NCI-H1417 treated with DMSO at 0.1 percent for 48 hours (cell line): ENCODE measurements at places on chromosomes 12 and 14.

DNA sequence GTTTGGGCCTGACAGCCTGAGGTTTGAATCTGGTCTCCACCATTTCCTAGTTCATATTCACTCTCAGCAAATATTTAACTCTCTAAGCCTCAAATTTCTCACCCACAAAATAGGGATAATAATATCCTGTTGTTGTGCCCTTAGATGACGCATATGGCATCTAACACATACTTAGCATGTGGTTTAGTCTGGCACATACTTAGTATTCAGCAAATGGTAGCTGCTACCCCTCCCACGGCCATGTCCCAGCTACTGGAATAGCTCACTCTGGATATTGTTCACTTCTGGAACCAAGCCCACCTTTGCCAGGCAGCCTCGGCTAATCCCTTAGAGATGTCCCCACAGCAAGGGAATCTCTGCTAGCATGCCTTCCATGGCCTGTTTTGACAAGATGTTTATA, 53.3 kb downstream of the BICD1 start:
- no peak for DNase-seq

DNA sequence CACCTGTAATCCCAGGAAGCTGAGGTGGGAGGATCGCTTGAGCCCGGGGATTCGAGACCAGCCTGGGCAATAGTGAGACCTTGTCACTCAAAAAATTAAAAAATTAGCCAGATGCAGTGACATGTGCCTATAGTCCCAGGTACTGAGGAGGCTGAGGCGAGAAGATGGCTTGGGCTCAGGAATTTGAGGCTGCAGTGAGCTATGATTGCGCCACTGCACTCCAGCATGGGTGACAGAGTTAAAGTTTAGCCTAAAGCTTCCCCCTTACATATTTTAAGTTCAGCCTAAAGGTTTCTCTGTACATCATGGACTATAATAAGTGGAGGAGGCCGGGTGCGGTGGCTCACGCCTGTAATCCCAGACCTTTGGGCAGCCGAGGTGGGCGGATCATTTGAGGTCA, 70.1 kb downstream of the SPRING1 start:
- DNase-seq, result no peak

DNA sequence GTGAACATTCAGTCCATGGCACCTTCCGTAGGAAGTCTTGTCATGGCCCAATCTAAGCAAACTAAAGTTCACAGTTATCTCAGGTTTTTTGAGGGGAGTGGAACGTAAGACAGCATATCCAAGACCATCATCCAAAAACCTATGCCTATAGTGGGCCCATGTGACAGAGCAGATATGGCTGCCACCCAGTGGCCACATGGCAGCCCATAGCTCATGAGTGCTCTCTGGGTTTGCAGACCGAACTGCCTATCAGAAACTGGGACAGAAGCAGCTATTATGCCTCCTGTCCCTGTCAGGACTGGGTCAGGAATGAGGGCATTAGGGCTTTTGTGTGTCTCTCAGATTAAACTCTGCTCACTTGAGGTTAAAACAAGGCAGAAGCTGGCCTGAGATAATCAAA, 503.7 kb downstream of the NRXN3 start:
- DNase-seq, result no peak

DNA sequence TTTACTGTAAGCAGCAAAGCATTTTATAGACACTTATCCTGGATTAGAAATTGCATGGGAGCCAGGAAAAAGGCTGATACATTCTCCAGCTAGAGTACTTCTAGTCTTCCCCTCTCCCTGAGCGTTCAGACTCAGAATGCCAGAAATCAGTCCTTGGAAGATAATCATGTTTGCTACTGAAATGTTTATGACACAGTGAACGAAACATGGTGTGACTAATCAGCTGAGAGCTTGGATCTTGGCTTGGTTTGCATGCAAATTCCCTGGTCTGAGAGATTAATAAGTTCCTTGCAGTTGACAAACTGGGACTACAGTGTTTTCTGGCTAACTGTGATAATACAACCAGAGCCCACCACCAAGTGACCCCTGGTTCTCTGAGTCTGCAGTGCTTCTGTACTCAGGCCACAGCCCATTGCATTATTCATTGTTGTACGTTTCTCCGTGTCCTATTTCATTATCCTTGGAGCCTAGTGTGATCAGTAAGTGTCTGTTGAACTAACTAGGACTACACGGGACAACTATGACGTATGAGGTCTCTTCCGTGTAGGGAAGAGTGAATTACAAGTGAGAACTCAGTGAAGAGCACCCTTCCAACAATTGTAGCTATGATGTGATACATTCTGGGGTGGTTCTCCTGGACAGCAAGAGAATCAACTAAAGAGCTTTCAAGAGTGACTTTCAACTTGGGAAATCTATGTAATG, 34.6 kb upstream of the EVL start:
- no peak for DNase-seq

GRCh38 chr12:64951944-64952343, 127.5 kb downstream of the TBC1D30 start:
- DNase-seq, result no peak

GRCh38 chr14:98070536-98070935, 1201.5 kb downstream of the BCL11B start:
- no peak for DNase-seq

- DNase-seq, result no peak
Measured at GRCh38 chr12:53777936-53778644, 26.3 kb upstream of the CISTR start.

GRCh38 chr14:63182968-63183367, 21.3 kb upstream of the RHOJ start:
- DNase-seq, result no peak

DNA sequence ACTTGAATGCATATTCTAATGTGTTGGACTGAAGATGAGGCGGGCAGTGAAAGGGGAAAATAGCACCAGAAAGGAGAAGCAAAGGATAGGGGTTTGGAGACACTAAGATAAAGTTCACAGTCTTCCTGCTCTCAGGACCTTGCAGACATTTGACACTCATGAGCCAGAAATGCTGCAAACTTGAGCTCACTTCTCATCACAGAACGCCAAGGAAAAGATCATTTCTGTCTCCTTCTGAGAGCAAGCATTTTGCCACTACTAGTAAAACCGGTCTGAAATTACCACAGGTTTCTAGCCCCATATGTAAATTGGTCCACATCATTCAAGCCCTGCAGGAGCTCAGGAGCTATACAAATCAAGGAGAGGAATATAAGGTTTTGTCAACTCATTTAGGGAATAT, 44.6 kb upstream of the ANO2 start:
- DNase-seq, result no peak

- no peak for DNase-seq
Measured at GRCh38 chr14:31059152-31059924, 33.2 kb upstream of the STRN3 start.

GRCh38 chr12:6092784-6093722, 31.4 kb downstream of the VWF start:
- DNase-seq, result no peak

GRCh38 chr12:62317017-62317416, 56.8 kb downstream of the USP15 start:
- DNase-seq, result no peak

- no peak for DNase-seq
Measured at GRCh38 chr14:32602699-32603098, 273.6 kb downstream of the AKAP6 start.

- DNase-seq, result no peak
Measured at GRCh38 chr14:66483322-66483721, 2.8 kb upstream of the CCDC196 start.

- no peak for DNase-seq
Measured at GRCh38 chr12:87428701-87429277, 600.4 kb downstream of the C12orf50 start.

DNA sequence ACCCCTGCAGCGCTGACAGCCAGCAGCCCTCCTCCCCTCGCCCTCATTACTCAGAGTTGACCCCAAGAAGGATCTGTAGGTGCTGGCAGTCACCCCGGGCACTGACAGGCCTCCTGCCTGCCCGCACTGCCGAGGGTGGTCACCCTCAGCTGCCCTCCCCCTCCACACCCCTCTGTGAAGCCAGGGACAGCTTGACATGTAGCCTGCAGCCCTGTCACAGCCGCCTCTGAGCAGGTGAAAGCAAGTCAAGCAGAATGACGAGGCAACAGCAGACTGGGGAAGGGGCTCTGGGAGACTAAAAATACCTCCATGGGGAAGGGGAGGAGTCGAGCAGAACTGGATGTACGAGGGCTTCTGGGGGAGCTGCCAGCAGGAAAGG, 178.1 kb downstream of the DPF3 start:
- no peak for DNase-seq

- no peak for DNase-seq
Measured at GRCh38 chr14:32978691-32979255, 40.1 kb downstream of the NPAS3 start.

DNA sequence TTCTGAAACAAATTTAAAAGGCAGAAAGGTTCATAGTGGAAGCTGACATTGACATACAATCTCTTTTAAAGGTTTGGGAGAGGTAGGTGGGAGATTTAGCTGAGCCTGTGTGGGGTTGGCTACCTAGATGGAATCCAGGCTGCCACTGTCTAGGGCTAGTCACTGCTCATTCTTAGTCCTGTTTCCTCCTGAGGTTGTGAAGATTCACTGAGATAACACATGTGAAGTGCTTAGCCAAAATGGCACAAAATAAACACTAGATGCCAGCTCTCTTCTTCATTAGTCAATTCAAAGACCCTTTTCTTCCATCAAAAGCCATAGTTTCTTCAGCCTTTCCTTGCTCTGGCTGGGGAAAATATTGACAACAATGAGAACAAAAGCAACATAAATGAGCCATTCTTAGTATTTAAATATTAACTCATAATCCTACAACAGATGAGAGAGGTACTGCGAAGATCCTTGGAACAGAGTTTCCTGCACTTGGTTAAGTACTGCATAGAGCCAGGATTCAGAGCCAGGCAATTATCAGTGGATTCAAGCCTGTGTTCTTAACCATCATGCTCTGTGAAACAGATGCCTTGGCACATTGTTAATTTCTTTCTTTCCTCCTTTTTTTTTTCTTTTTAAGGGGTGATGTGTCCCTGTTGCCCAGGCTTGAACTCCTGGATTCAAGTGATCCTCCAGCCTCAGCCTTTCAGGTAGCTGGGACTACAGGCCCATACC, 3.5 kb downstream of the MYF6 start:
- no peak for DNase-seq

GRCh38 chr14:53409969-53410368, 256.8 kb upstream of the DDHD1 start:
- DNase-seq, result no peak

GRCh38 chr12:96054244-96054610, 18.8 kb upstream of the LTA4H start:
- DNase-seq, result no peak

GRCh38 chr12:2353691-2354090, 300.9 kb downstream of the CACNA1C start:
- no peak for DNase-seq

- DNase-seq, result no peak
Measured at GRCh38 chr14:29806124-29806517, 121.5 kb downstream of the PRKD1 start.

- no peak for DNase-seq
Measured at GRCh38 chr14:91731018-91731417, 868 bp downstream of the CATSPERB start.

DNA sequence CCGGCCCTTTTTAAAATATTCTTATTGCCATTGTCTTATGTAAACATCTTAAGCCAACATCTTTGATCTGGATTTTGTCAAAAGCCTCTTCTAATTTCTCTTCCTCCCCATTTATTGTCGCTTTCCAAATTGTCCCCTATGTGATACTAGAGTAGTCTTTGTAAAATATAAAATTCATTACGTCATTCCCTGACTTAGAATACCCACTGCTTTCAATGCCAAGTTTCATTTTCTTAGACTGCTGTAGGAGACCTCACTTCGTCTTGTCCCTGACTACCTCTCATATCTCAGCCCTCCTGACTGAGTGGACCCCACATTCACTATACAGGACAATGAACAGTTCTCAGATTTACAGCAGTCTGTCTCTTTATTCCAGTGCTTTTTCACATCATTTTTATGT, 633.9 kb upstream of the LMO3 start:
- no peak for DNase-seq

GRCh38 chr12:32048791-32049190, 57.9 kb upstream of the BICD1 start:
- DNase-seq, result no peak

DNA sequence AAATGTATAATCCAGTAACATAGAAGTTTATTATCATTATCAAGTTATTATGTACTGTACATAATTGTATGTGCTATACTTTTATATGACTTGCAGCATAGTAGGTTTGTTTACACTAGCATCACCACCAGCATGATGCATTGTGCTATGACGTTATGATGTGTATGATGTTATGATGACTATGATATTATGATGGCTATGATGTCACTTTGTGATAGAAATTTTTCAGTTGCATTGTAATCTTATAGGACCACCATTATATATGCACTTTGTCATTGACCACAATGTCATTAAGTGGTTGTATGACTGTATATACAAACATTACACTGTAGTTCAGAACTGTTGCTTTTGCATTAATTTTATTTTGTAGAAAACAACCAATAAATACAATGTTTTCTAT, 173.4 kb downstream of the PPFIA2 start:
- no peak for DNase-seq

DNA sequence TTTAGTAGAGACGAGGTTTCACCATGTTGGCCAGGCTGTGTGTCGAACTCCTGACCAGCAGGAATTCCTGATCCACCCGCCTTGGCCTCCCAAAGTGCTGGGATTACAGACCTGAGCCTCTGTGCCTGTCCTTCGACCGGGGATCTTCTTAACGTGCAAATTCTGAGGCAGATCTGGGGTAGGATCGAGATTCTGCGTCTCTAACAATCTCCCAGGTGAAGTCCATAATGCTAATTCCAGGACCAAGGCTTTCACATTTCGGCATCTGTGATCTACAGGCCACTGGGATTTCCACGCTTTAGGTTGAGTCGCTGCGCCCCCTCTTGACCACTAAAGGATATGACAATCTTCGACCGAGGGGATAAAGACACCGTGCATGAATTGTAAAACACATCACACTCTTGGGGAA, 24.8 kb downstream of the FOS start:
- peak; percentile 25 for DNase-seq

GRCh38 chr14:83162361-83162929, 1628.8 kb upstream of the SEL1L start:
- DNase-seq, result no peak

DNA sequence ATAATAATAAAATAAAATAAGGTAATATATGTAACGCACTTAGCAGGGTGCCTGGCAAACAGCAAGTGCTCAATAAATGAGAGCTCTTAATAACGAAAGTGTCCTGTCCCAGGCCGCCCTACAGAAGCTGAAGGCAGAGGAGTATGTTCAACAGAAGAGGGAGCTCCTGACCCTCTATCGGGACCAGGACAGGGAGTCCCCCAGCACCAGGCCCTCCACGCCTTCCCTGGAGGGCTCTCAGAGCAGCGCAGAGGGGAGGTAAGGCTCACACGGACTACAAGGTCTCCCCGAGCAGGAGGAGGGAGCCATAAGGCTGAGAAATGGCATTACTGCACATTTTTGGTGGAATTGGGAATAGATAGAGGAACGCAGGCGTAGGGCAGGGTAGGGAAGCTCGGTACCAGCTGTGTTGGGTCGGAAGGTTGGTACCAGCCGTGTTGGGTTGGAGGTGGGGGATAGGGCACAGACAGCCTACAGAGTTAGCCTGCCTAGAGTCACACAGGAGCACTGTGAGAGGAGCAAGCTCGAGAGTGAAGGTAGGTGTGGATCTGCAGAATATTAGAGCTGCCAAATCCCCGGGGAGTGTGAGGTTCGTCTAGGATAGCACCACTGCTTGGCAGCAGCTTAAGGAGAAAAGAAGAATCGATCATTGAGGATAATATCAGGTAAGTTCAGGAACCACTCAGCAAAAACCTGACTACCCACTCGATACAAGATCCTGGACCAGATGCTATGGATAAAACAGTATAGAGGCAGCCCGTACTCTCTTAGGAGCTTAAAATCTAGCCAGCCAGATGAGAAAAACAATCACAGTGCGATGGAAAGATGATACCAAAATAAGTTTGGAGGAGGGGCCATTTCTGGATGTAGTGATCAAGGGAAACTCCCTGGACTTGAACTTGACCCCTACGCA, 15.3 kb downstream of the TNFRSF1A start:
- no peak for DNase-seq
